ENCODE measurements at places on chromosomes 1 and 21. TPM values are rescaled to one million over a fixed set of nuclear protein-coding genes. Genes with fewer than 3 reads are reported as not detected.

Gene TAS1R1
- 0.22 TPM for polyA plus RNA-seq

Gene WNT2B
- 0.59 TPM for polyA plus RNA-seq

Gene ANXA9
- polyA plus RNA-seq, result not detected

Gene CGN
- 0.07 TPM for polyA plus RNA-seq

Gene AVPR1B
- polyA plus RNA-seq, result not detected

Gene MAN1C1
- not detected for polyA plus RNA-seq

Gene SLC30A10
- polyA plus RNA-seq, result not detected

Gene CLDN14
- not detected for polyA plus RNA-seq

Gene TEDDM1
- 0.34 TPM for polyA plus RNA-seq

Gene PARK7
- polyA plus RNA-seq, result 300 TPM

Gene TRIM17
- polyA plus RNA-seq, result 0.24 TPM

All from naive B cell (primary cell).